ENCODE measurements at places on chromosomes 2 and 18.

DNA sequence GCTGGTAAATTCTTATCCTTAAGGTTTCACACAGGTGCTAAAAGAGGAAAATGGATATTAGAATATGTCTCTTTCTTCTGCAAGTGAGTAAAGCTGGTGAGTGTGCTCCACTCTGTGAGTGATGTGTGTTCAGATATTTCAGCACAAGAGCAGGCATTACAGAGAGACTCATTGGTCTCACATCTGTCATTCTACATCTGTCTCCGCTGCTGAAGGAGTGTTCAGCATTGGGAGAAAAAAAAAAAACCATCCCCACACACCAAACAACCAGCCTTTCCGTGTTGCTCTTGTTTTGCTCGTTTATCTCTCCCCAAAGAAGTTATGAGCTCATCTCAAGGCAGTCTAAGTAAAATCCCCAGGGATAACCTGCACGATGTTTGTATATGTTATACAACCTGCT, 283.9 kb upstream of the SPHKAP start:
- no peak for DNase-seq

GRCh38 chr18:54019641-54020040, 204.8 kb downstream of the MBD2 start:
- no peak for DNase-seq

DNA sequence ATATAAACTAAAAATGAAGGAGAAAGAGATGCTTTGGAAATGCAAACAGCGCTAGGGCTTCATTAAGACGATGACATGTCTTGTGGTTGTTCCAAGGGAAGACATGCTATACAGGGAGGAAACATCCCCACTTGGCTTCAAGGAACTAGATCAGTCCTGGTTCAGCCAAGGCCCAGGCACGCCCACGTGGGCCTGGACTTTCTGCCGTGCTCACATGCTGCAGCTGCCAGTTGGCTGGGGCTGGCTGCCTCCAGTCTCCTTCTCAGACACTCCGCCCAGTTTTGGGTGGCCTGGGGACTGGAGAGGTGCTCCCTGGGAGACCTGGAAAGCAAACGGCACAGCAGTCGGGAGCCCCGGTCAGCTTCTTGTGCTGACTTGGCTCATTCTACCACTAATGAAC, 109.6 kb downstream of the GLI2 start:
- DNase-seq: no peak

GRCh38 chr2:42040643-42041278, 7.1 kb upstream of the PKDCC start:
- no peak for DNase-seq

GRCh38 chr2:69965756-69966445, 4.5 kb upstream of the ASPRV1 start:
- no peak for DNase-seq

- DNase-seq: peak; percentile 39
Observed at GRCh38 chr2:170997893-170998597, 69.0 kb downstream of the GORASP2 start.

- no peak for DNase-seq
Observed at GRCh38 chr2:60728855-60729254, 27.2 kb upstream of the PAPOLG start.

DNA sequence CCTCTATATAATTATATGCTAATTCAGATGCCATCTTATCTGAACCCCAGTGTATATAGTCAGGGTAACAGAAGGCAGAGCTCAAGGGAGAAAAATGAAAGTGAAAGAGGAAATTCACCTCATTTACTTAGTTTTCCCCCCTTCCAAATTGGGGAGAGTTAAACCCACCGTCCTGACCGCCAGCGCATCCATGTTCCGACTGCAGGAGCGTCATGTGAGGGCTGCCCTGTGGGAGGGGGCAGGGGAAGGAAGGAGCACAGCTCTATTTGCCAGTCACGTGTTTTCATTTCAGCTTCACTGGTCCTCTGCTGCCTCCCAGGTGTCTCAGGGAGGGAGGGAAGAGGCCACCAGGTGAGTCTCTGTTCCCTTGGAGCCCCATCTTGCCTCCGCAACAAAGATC, 13.2 kb downstream of the CNNM4 start:
- DNase-seq: no peak

GRCh38 chr2:126650994-126651393, 5.0 kb upstream of the GYPC start:
- DNase-seq: no peak

DNA sequence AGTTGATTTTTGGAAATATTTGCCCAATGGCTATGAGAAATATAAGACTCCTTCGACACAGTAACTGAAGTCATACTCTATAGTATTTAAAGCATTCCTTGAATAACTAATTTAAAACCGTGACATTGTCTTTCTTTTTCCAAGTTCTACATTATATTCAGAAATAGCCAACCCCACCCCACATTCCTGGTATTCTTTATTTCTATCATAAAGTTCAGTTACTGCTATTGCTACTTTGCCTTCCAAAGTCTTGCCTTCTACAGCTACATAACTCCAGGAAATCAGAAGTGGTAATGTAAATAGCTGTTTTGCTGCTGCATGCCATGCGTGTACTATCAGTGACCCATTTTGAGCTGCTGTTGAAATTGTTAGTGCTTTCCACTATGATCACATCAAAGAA, 45.1 kb upstream of the SETBP1 start:
- no peak for DNase-seq

- no peak for DNase-seq
Observed at GRCh38 chr2:96129528-96130120, 8.7 kb downstream of the ASTL start.

DNA sequence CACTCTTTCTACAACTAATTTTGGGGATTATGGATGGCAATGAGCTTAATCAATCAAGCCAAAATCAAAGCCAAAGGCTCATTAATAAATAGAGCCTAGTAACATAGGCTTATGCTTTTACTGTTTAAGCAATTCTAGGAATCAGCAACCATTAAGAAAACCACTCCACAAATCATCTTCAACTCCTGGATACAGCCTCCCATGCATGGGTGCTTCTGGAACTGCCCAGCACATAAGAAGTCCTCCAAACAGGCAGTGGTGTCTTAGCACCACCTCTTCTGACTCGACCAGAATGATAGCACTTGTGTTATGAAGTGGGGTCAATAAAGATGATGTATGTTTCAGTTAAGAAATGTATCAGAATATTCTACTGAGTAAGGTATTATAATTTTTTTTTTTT, 104.4 kb upstream of the SERPINE2 start:
- DNase-seq: no peak

- no peak for DNase-seq
Observed at GRCh38 chr2:239369631-239370161, 31.1 kb downstream of the HDAC4 start.

GRCh38 chr2:33212151-33212550, 264.3 kb upstream of the RASGRP3 start:
- DNase-seq: no peak

GRCh38 chr18:40235836-40236235, 1719.2 kb upstream of the PIK3C3 start:
- DNase-seq: no peak

GRCh38 chr18:46071653-46072375, at the start of gene PSTPIP2:
Gene PSTPIP2 (minus strand): TSS chr18:46072260. CDS start chr18:46072188, 72 bp downstream.
- DNase-seq: peak; percentile 82

- DNase-seq: no peak
Observed at GRCh38 chr2:203894262-203894661, 26.7 kb downstream of the CTLA4 start.

DNA sequence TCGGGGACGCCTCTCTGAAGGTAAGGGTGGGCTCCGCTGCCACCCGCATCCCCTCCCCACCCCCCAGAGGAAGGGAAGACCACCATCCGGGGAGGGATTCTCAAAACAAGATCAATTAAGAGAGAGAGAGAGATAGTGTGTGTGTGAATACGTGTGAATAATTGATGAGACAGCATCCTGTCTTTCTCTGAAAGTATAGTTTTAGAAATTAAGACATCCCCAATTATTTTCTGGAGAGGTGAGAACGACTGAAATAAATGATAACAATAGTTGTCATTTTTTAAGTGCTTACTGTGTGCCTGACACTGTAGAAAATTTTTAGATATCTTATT, 751 bp downstream of the IL18R1 start:
- no peak for DNase-seq

DNA sequence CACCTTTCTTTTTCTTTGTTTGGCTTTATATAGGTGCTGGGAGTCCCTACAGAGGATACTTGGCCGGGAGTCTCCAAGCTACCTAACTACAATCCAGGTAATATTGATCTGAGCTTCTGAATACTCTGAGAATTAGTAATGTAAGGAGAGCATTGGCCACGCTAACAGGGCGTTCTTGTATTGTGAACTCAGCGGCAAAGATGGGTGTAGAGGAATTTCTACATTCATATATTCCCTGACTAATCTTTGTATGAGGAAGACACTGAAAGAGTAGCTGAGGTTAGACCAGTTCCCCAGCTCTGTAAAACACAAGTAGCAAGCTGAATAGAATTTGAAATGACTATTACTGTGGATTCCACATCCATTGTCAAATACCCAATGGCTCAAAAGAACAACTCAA, 48.5 kb downstream of the CDK15 start:
- DNase-seq: no peak

DNA sequence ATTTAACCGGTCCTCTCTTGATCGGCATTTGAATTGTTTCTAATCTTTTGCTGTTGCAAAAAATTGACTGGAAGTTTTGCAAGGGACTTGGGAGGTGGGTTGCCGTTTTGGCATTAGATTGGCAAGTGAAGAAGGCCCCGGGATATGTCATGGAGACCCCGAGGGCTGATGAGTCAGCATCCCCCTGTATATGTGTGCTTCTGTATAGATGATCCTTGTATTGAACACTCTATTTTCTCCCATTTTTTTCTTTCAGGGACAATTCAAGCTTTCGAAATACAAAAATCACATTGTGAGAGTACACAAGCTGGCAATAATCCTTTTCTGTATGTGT, 30.1 kb downstream of the EIF4E2 start:
- DNase-seq: no peak

DNA sequence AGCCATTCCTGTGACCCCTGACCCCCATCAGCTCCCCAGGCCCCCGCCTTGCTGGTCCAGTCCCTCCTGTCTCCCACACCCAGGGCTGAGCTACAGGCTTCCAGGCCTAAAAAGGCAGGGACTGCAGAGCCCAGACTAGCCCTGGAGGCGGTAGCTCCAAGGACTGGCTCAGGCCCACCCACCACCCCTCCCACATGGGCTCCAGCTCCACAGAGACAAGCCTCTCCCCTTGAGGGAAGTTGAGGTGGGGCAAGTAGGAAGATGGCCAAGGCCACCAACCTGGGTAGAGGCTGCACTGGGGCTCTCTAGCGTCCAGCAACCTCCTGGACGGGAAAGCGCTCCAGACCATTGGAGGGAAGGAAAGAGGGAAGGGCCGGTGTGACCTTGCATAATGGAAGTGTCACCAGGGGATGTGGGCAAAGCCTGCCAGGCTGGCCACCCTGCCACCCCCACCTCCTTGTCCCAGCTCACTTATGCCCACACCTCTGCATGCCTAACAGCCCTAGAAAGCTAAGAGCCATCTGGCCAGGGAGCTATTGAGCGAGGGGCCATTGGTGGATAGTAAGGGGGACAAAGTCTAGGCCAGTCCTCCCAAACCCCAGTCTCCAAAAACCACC, 63.1 kb downstream of the TNS1 start:
- DNase-seq: no peak
